Lower leg skin (tissue), 4 donors: ENCODE measurements at places on chromosomes 12 and 14. TPM values are rescaled to one million over a fixed set of nuclear protein-coding genes. Genes with fewer than 3 reads are reported as not detected.
A peak's percentile ranks its signal among the peaks of the same experiment; 100 is the strongest.

Gene DUSP16
- total RNA-seq: 15.3 TPM

- DNase-seq: peak; percentile 70
Measured at GRCh38 chr12:52438305-52439301, 4.4 kb upstream of the KRT75 start.

Gene SIX4
- total RNA-seq: 0.75 TPM

- no peak for DNase-seq
Measured at GRCh38 chr12:38153737-38154061, 162.9 kb upstream of the ALG10B start.

DNA sequence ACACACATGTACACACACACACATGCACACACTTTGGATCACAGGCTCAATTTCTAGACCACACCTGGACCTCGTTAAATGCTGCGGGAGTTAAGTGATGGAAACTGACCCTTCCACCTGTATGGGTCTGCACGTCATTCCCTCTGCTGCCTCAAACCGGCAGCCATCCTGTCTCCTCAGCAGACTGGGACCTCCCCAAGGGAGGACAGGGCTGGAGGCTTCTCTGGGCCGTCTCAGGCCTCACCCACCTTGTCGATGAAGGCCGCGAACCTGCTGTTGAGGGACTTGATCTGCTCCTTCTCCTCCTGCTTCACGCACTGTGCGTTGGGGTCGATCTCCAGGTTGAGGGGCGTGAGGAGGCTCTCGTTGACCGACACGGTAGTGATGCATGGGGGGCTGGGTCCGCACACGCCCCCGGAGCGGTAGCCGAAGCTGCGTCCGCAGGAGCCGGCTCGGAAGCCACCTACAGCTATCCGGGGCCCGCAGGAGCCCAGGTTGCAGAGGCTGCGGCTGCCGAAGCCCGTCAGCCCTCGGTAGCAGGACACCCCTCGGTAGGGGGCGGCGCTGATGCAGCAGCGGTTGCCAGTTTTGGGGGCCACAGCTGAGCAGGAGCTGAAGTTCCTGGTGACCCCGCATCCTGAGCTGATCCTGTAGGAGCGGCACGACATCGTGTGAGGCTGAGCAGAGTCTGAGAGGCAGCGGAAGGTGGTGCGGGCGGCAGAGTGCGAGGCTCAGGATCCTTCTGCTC is at the start of gene KRT85:
Gene KRT85 (minus strand): TSS at position 744 of the 748 bp plus-strand sequence. CDS start 76 bp downstream, at position 668.
- no peak for DNase-seq

Gene CLEC6A
- not detected for total RNA-seq

- DNase-seq: no peak
Measured at GRCh38 chr14:85198001-85198400, 331.9 kb upstream of the FLRT2 start.

Gene DUSP6
- 46.1 TPM for total RNA-seq

DNA sequence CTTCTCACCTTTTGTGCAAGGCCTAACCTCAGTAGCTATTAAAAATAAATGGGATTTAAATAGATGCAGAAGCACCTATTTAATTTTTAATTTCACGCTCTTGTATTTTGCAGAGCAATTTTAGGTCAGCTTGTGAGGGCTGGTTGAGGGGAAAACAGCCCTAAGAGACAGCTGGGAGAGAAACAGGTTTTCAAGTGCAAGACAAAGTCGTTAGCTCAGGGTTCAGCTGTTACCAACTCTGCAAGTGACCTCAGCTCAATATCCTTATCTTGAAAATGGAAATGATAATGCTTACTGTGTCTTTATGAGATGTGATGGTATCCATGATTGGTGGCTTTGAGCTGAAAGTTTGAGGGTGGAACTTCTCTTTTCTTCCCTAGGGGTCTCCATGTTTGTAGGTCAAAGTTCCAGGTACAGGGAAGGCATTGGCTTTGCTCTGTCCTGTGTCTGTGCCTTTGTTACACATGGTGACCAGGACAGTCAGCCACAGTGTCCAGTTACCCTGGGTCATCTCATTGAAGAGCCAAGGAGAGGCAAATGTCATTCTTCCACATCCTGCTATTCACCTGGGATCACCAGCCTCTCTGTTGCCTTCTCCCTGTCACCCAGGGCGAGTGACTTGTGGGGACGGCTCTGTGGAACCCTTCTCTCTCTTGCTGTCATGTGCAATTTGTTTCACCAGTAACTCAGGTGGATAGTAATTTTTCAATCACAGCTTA is 100.3 kb downstream of the SAMD4A start:
- peak; percentile 39 for DNase-seq

Gene CLIP1
- total RNA-seq: 118 TPM

DNA sequence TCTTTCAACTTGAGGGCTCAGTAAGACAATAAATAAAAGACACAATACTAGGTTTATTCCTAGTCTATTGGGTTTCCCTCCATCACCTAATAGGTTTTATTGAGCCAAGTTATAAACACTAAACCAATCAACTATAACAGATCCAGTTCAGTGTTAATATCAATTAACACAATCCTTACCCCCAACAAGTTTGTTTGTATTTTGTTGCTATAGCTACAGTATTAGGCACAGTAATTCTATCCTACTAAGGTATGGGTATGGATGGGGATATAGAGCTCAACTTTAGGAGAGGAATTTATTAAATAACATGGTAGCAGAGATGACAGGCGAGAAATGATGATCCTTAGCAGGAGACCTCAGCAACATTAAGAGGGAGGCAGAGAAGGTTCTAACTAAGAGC is 13.3 kb downstream of the PPP4R3A start:
- DNase-seq: no peak

GRCh38 chr14:98682033-98682432 is 590.0 kb downstream of the BCL11B start:
- DNase-seq: no peak

DNA sequence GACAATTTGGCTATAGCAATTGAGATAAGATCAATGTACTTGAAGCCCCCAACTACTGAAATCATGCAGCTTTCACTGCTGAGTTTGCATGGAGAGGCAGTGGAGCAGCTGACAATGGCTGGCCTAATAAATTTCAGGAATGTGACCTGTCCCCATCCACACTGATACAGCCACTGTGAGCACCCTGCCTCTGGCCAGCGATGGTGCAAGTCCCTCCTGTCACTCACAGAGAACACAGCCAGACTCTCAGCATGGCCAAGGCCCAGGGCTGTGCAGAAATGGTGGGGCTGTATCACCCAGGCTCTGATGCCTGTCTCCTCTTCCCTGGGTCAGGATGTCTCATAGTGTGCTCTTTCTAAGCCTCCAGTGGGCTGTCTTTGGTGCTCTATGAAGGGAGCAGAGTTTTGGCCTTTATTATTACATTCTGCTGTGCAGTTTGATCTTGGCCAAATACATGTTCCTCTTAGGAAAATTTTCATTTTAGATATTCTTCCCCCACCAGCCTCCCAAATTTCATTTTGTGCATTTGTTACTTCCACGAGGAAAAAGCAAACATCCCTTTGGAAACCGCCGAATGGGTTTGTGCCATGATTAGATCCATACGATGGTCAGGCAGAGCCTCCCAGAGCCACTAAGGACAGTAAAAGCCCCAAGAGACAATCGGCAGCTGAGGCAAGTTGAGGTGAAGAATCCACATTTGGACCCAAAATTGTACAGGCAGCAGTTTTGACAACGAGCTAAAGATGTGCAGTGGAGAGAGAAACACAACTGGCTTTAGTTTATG is 85.1 kb upstream of the WSCD2 start:
- DNase-seq: no peak

DNA sequence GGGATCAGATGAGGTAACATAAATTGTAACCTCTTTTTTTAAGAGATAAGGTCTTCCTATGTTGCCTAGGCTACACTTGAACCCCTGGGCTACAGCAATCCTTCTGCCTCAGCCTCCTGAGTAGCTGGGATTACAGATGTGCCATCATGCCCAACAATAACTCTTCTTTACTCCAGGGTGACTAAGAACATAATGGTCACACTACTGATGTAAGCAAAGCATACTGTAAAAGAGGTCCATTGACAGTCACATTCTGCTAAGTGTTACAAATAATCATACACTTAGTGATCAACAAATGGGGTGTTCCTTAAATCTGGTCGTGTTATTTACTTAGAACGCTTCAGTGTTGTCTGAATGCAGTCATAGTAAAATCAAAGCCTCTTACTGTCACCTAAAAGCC is 68.9 kb downstream of the EPS8 start:
- DNase-seq: no peak

Gene KLHDC1
- total RNA-seq: 3.4 TPM

GRCh38 chr14:53016919-53017318 is 66.1 kb upstream of the FERMT2 start:
- no peak for DNase-seq

GRCh38 chr14:24699052-24699451 is 65.1 kb upstream of the GZMB start:
- DNase-seq: no peak

DNA sequence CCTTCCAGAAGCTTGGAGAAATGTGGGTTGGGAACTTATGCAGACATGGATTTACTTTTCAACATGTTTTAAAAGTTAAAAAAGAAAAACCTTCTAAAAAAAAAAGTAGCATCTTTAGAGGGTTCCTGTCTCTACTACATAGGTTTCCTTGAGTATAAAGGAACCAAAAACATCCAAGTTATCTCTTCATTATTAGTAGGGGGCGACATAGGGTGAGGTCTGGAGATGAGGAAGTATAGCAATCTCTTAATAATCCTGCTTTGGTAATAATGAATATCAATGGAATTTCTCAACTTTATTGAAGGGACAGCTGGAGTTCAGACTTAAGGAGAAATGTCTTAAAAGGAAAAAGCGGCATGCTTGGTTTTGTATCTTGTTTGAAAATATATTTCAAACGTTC is 6.5 kb upstream of the PLXNC1 start:
- DNase-seq: no peak

DNA sequence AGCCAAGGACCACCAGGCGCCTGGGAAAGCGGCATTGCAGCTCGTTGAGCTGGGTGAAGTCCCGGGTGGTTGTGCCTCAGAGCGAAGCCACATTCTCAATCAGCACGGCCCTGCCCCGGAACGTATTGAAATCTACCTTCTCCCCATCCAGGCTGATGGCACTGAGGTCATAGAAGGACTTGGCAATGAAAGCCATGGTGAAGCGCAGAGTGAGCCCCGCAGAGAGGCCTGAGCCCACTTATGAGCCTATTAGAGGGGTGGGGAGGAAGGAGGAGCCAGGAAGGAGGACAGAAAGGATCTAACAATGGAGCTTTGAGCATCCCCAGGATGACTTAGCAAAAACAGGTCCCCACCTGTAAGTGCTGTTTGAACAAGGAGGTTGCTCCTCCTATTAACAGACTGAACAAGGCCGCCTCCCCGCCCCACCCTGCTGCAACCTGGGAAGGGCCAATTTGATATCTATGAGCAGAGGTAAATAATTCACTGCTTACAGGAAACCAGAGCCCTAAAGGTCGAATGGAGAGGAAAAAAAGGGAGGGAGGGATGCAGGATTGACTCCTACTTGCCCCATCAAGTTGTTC is at the start of gene GPX2:
Gene GPX2 (minus strand): TSS at position 215 of the 581 bp plus-strand sequence. CDS start 19 bp downstream, at position 196.
- DNase-seq: peak; percentile 87

Gene HELB
- 1.6 TPM for total RNA-seq
